Fibroblast of lung (primary cell): ENCODE measurements at places on chromosomes 2 and 18. TPM values are rescaled to one million over a fixed set of nuclear protein-coding genes. Genes with fewer than 3 reads are reported as not detected.
A peak's percentile ranks its signal among the peaks of the same experiment; 100 is the strongest.

DNA sequence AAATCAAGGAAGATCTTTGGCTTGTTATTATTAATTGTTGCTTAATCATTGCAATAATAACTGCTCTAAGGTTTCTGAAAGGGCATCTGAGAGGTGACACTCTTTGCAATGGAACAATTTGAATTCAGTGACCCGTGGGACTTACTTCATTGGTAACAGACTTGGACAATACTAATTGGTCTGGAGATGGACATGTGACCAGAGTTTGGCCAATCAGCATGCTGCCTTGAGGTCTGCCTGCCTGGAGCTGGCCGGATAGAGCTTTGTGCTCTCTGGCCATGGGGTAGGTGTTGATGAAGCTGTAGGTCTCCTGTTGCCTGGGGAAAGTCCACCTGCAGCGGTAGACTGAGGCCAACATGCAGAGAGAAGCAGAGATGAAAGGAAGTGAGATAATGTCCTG is 24.0 kb upstream of the VPS4B start:
- no peak for DNase-seq
- no peak overlapping the region for H3K27ac ChIP-seq
- H3K4me3 ChIP-seq, result no peak overlapping the region

GRCh38 chr2:190283783-190284182 is 35.8 kb downstream of the HIBCH start:
- H3K27me3 ChIP-seq, result no peaks in the 10 kb centered on the region
- no peaks in the 10 kb centered on the region for H3K4me1 ChIP-seq
- no peak overlapping the region for H3K27ac ChIP-seq
- no peaks in the 10 kb centered on the region for H3K36me3 ChIP-seq
- no peak overlapping the region for H3K4me3 ChIP-seq
- DNase-seq, result peak; percentile 61

The CTNNA2 gene
- not detected in 2 replicates for total RNA-seq

- H3K27me3 ChIP-seq, result no peaks in the 10 kb centered on the region
- H3K27ac ChIP-seq, result peak within 1 kb of the TSS; percentile 59
- peak within 1 kb of the TSS; percentile 65 for H3K4me3 ChIP-seq
- peak; percentile 80 for DNase-seq
- no peaks in the 10 kb centered on the region for H3K36me3 ChIP-seq
These were observed at the start of gene FER1L5 for GRCh38 chr2:96642564-96643360. Gene FER1L5, plus strand, starts transcription at chr2:96642764. Its CDS starts 73 bp downstream, at chr2:96642837.

The KIAA2012 gene
- total RNA-seq, result under 0.01 TPM in 1 of 2 replicates, not detected in the other

The RAD51AP2 gene
- under 0.01 and 0.17 TPM in 2 replicates for total RNA-seq

- no peak overlapping the region for H3K27ac ChIP-seq
- no peaks in the 10 kb centered on the region for H3K27me3 ChIP-seq
- H3K36me3 ChIP-seq, result no peaks in the 10 kb centered on the region
- no peak for DNase-seq
- H3K4me3 ChIP-seq, result no peak overlapping the region
These were observed 271.9 kb downstream of the LOXHD1 start for GRCh38 chr18:46385124-46385523.

The DCDC2C gene
- not detected in 2 replicates for total RNA-seq

- H3K27ac ChIP-seq, result no peak overlapping the region
- DNase-seq, result no peak
- H3K36me3 ChIP-seq, result no peaks in the 10 kb centered on the region
- H3K4me1 ChIP-seq, result no peaks in the 10 kb centered on the region
- no peak overlapping the region for H3K4me3 ChIP-seq
These were observed 23.0 kb downstream of the INPP5D start for GRCh38 chr2:233082931-233083755.

DNA sequence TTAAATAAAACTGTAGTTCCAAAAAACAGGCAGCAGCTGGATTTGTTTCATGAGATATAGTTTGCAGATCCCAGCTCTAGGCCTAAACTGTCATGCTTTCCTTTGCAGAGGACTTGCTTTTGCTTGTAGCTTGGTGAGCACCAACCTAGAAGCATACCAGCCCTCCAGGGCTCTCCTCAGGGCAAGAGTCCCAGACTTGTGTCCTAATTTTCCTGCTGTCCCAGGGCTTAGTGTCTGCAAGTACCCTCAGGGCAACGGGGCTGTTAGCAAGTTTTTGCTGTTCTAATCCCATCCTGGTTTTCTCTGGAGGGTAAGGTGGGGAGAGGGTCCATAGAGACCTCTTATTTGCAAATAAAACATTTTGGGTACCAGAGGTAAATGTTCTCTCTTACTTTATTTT is 59.5 kb downstream of the TMEM17 start:
- peaks cover 3% of the 10 kb centered on the region for H3K27me3 ChIP-seq
- no peak overlapping the region for H3K4me3 ChIP-seq
- no peaks in the 10 kb centered on the region for H3K4me1 ChIP-seq
- no peak overlapping the region for H3K27ac ChIP-seq
- DNase-seq, result no peak

GRCh38 chr2:232843834-232844233 is 26.2 kb upstream of the SNORC start:
- H3K4me1 ChIP-seq, result no peaks in the 10 kb centered on the region
- DNase-seq, result no peak
- H3K27ac ChIP-seq, result no peak overlapping the region

- peaks cover 4% of the 10 kb centered on the region for H3K36me3 ChIP-seq
- peaks cover 9% of the 10 kb centered on the region for H3K4me1 ChIP-seq
- H3K4me3 ChIP-seq, result no peak overlapping the region
- no peak overlapping the region for H3K27ac ChIP-seq
- no peak for DNase-seq
- H3K27me3 ChIP-seq, result no peaks in the 10 kb centered on the region
These were observed 26.0 kb downstream of the ATOH8 start for GRCh38 chr2:85779641-85780315.

The HS1BP3 gene
- total RNA-seq, result 32.4 and 38.1 TPM in 2 replicates
